Activated T-cell treated with anti-CD3 and anti-CD28 coated beads, Interleukin-2, amount 50 U/mL, for 72 hours (primary cell): ENCODE measurements at places on chromosomes 6 and 20.

DNA sequence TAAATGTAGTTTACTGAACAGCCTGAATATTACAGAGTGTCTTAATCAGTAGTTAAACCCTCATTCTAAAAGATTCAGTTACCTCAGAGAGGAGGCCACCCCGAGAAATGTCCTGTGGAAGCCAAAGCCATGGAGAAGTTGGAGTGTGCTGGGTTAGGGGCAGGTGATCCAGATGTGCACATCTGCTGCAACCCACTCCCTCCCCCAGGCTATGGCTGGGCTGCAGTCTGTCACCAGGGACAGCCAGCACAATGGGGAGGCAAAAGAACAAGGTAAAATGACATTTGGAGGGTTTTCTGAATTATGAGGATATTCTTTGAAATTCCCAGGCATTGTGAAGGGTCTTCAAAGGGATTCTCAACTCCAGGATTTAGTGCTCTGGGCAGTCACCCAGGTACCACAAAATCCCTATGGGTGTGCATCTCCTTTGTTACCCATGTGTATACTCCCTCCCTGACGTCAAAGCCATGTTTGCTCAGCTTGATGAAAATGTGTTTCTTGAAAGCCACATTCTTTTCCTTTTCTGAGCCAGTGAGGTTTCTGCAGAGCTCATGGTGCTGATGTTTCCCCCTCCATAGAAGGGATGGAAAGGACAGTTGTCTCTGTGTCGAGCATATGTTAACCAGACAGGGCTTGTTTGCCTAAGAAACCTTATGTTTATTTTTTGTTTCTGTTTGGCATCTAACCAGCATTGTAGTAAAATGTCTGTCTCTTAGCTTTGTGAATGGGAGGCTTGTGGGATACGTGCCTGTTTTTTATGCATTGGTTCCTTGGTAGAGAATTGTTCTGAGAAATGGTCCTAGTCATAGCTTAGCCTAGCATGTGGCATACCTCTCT, 212.3 kb upstream of the TBX18 start:
- H3K27ac ChIP-seq, result no peak overlapping the region
- no peak for DNase-seq
- H3K4me3 ChIP-seq, result no peak overlapping the region
- no peaks in the 10 kb centered on the region for H3K4me1 ChIP-seq
- no peaks in the 10 kb centered on the region for H3K36me3 ChIP-seq
- no peaks in the 10 kb centered on the region for H3K27me3 ChIP-seq

DNA sequence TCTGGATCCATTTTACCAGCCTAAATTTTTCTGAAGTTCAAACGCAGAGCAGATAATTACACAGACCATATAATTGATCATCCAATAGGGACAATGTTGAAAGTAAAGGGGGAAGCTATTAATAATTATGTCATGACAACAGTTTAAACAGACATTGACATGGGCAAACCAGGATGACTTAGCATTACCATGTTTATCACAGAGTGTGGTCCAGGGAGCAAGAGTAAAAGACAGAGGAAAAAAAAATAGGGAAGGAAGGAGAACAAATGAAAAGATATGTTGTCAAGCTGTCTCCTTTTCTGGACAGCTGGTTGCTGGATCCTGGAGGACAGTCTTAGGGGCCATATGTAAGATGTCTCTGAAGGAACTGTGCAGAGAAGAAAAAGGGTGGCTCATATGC, 69.4 kb upstream of the FBXL4 start:
- DNase-seq, result no peak
- H3K27ac ChIP-seq, result no peak overlapping the region
- no peaks in the 10 kb centered on the region for H3K36me3 ChIP-seq
- no peak overlapping the region for H3K4me3 ChIP-seq

- H3K27ac ChIP-seq, result no peak overlapping the region
- peaks cover 11% of the 10 kb centered on the region for H3K4me1 ChIP-seq
- DNase-seq, result no peak
- H3K27me3 ChIP-seq, result peaks cover 8% of the 10 kb centered on the region
- H3K36me3 ChIP-seq, result peaks cover 5% of the 10 kb centered on the region
Observed at GRCh38 chr6:134041093-134041492, 11.3 kb downstream of the SLC2A12 start.

GRCh38 chr6:97423190-97423589, 140.2 kb upstream of the MMS22L start:
- no peaks in the 10 kb centered on the region for H3K4me1 ChIP-seq
- no peak overlapping the region for H3K4me3 ChIP-seq
- no peak for DNase-seq
- H3K27me3 ChIP-seq, result no peaks in the 10 kb centered on the region
- peaks cover 2% of the 10 kb centered on the region for H3K36me3 ChIP-seq
- H3K27ac ChIP-seq, result no peak overlapping the region
